ENCODE measurements at places on chromosomes 2 and 18. TPM values are rescaled to one million over a fixed set of nuclear protein-coding genes. Genes with fewer than 3 reads are reported as not detected.

Gene AMER3
- total RNA-seq: not detected

Gene C1GALT1C1L
- 0.78 TPM for total RNA-seq

Gene CFC1B
- total RNA-seq: not detected

Gene UGT1A10
- not detected for total RNA-seq

Gene ITGB6
- total RNA-seq: not detected

Gene FMNL2
- 26.0 TPM for total RNA-seq

Gene CCDC195
- total RNA-seq: not detected

Gene CYP27A1
- 26.0 TPM for total RNA-seq

Gene GREB1
- 7.9 TPM for total RNA-seq

Gene SPOPL
- total RNA-seq: 32.7 TPM

Gene DUSP2
- 5.4 TPM for total RNA-seq

Gene MOGAT1
- total RNA-seq: not detected

Gene FAM168B
- 244 TPM for total RNA-seq

Gene PDE11A
- 0.13 TPM for total RNA-seq

Gene KYNU
- total RNA-seq: 4.6 TPM

Gene CPO
- total RNA-seq: 2.0 TPM

Gene RUFY4
- total RNA-seq: not detected

GRCh38 chr2:207012461-207012860 lies 73.1 kb downstream of the CPO start:
- ATAC-seq: no peak

- no peak for ATAC-seq
These were observed 48.4 kb downstream of the PAPOLG start for GRCh38 chr2:60804473-60804872.

DNA sequence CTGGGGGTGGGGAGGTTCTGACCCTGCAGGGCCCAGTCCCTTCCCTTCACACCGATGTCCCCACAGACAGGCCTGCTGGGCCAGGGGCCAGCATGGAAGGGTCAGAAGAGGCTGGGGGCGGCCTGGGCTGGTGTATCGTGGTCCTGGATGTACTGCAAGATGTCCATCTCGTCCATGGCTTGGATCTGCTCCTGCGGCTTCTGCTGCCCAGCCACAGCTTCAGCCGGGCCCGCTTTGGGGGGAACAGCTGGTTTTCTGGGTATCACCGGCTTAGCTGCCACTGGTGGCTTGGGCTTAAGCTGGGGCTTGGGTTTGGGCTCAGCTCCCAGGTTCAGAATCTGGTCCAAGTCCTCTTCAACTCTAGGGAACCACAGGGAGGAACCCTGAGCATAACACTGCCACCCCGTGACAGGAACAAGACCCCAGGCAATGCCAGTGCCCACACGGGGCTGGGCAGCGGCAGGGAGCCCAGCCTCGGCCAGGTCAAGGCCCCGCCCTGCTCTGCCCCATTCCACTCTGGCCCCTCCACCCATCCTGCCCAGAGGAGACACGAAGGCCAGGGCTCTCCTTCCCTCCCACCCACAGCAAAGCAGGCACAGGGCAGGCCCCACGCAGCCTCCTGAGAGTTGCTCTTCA lies 31.9 kb downstream of the HS1BP3 start:
- ATAC-seq: no peak

GRCh38 chr18:38466426-38466825 lies 900.8 kb upstream of the CELF4 start:
- ATAC-seq: no peak

- ATAC-seq: no peak
These were observed 109.0 kb upstream of the MSH2 start for GRCh38 chr2:47293976-47294375.

GRCh38 chr2:195619590-195619989 lies 37.4 kb upstream of the SLC39A10 start:
- ATAC-seq: no peak

DNA sequence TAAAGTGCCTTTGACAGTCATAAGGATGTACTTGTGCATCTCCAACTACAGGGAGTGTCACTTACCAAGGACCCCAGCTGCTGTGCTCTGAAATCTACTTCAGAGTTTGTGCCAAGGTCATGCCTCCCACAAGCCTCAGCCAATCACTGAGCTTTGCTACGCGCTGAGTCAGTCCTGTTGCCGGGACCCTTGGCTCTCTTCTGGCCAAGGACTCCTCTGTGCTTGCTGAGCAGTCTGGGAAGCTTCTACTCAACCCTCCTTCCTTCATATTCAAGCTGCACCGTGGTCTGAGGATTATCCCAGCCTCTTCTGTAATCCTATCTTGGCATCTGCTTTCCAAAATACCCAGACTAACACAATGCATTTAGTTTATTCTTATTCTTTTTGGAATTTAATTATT lies 398.9 kb upstream of the FANCL start:
- no peak for ATAC-seq

DNA sequence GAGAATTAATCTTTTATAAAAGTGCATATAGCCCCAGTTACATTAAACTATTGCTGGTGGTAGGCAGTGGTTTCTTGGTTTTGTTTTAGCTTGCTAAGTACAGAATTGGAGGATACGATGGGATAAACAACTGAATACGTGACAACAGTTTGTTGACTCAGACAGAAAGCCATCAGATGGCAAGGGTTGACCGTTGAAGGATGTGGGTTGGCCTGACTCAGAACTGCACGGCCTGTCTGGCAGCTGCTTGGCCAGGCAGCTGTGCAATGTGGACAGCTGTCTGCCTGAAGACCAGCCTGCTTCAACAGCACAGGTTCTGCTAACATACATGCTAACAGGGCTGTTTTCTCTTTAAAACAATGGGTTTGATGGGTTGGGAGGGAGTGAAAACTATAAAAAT lies 46.6 kb downstream of the PRKRA start:
- ATAC-seq: no peak

DNA sequence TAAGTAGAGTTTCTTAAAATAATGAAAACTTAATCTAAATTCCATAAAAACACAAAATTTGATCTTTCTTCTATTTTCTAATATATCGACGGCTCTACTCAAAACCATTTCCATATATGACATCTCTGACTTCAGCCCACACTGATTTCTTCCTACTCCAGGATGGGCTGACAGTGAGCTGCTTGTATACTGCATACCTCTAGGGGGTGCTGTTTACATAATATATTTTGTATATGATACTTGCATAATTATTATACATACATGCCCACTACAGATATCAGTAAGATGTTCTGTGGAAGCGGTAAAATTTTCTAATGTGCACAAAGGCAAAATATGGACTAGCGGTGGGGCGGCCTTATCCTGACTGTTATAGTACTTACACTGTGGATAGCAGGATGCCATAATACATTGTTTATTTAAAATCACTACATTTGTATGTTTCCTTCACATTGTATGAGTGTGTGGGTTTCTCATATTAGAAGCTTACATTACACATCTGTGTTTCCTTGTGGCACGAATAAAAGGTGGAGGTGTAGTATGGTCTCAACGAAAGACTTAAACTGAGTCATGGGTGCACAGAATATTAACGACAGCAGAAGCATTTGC lies 66.1 kb upstream of the NXPH2 start:
- ATAC-seq: no peak

- ATAC-seq: no peak
These were observed 208.0 kb downstream of the SRBD1 start for GRCh38 chr2:45403036-45403435.

- ATAC-seq: no peak
These were observed 215.3 kb upstream of the RND3 start for GRCh38 chr2:150702791-150703190.

DNA sequence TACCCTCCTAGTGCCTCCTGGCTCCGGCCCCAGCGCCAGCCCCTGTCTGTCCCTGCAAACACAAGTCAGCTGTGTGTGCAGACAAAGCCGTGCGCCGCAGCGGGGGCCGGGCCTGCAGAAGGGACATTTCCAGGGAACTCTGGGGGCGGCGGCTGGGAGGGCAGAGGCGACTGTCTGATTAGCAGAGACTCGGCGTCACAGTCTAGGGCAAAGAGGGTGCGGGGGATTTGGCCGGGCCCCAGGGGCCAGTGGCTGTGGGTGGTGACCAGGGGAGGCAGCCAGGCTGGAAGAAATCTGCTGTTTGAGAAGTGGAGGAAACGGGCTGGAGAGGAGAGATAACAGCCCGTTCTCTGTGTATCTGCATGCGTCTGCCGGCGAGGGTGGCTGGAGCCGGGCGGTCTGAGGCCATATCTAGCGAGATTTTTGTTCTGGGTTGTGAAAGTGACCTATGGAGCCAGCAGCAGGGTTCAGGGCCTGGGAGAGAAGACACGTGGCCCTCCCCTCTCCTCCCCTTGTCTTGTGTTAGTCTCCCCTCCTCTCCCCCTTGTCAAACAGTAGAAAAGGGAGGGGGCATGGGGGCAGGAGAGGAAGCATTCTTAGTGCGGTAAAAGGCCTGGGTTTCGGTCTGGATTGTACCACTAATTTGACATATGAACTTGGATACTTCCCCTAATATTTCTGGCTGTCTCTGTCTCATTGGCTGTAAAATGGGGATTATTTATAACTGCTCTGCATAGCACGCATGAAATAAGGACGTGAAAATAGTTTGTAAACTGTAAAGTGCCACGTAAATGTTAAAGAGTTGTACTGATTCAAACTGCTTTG lies 169.4 kb downstream of the SMAD7 start:
- ATAC-seq: peak; percentile 65

DNA sequence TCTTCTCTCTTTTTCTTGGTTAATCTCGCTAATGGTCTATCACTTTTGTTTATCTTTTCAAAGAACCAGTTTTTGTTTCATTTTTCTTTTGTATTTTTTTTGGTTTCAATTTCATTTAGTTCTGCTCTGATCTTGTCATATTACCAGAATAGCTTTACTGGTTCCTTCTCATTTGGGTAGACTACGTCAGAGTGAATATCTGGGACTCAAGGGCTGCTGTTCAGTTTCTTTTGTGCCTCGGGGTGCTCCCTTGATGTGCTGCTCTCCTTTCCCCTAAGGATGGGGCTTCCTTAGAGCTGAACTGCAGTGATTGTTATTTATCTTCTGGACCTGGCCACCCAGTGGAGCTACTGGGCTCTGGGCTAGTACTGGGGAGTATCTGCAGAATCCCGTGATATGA lies 29.4 kb upstream of the IL1RN start:
- ATAC-seq: no peak

- no peak for ATAC-seq
These were observed 51.6 kb upstream of the CD28 start for GRCh38 chr2:203654826-203655225.

GRCh38 chr2:231988179-231988866 lies 26.8 kb downstream of the DIS3L2 start:
- no peak for ATAC-seq

GRCh38 chr2:23788100-23788499 lies 138.8 kb downstream of the ATAD2B start:
- no peak for ATAC-seq

DNA sequence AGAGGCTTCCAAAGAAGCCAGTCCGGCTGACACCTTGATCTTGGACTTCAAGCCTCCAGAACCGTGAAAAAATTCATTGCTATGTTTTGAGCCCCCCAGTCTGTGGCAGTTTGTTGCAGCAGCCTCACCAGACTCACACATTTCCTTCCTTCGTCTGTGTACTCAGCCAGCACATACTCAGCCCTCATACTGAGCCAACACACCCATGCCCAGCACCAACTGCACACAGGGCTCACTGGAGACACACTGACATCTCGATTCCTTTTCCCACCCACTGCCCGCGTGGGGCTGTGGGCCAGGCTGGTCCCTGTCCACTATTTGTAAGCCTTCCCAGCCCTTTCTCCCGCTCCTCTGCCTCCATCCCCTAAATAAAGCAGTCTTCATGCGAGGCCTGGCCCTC lies 24.1 kb upstream of the NMUR1 start:
- no peak for ATAC-seq

DNA sequence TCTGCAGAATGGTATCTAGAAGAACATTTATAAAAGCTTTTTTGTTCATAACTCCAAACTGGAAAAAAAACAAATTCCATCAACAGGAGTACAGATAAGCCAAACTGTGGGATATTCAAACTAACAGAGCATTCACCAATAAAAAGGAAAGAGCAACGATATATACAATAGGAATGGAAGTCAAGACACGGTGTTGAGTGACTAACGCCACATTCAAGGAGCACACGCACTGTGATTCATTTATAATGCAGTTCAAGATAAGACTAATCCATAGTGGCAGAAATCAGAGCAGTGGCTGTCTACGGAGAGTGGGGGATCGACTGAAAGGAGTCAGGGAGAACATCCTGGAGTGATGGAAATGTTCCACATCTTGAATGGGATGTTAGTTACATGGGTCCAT lies 70.7 kb downstream of the CABYR start:
- no peak for ATAC-seq

- no peak for ATAC-seq
These were observed 63.1 kb upstream of the HPCAL1 start for GRCh38 chr2:10239561-10239967.

DNA sequence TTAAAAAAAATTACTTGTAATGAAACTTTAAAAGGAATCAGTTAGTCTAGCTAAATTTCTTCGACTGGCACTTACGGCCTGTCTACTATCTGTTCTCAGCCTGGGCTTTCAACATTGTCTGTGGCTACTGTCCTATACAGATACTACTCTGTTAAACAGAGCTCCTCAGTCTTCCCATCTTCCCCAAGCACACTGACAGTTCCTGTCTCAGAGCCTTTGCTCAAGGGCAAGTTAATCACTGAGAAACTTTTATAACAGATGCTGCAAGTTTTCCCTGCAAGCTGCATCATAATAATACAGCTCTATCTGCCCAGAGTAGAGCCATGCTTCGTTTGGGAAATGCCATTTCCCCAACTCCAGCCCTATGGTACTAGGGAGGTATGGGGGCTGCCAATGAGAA lies 11.3 kb upstream of the YPEL5 start:
- ATAC-seq: no peak

- ATAC-seq: no peak
These were observed 14.6 kb downstream of the CNDP2 start for GRCh38 chr18:74510770-74511095.

GRCh38 chr2:122100756-122101155 lies 345.3 kb downstream of the TSN start:
- no peak for ATAC-seq

DNA sequence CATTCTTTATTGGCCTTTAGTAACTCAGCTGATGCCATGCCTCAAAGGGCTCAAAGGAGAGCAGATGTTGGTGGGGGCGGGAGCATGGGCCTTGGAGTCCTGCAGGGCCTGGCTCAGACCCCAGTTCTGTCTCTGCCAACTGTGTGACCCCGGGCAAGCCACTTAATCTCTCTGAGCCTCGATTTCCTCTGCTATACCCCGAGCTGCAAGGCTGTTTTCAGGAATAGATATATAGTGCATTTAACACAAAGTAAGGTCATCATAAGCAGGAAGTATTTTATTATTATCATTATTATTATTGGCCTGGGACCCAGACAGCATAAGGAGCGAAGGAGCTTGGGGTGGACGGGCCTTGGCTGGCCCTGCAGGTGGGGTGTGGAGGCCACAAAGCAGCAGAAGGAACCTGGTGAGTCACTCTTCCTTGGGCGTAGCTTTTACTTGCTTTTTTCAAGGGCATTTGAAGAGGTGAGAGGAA lies 162.7 kb downstream of the INHBB start:
- ATAC-seq: peak; percentile 44

- no peak for ATAC-seq
These were observed 144.5 kb downstream of the ACKR3 start for GRCh38 chr2:236714080-236714479.
